ENCODE measurements at places on chromosomes 2 and 18.
A peak's percentile ranks its signal among the peaks of the same experiment; 100 is the strongest.

- no peak for DNase-seq
Measured at GRCh38 chr2:198231562-198231961, 427.2 kb downstream of the PLCL1 start.

DNA sequence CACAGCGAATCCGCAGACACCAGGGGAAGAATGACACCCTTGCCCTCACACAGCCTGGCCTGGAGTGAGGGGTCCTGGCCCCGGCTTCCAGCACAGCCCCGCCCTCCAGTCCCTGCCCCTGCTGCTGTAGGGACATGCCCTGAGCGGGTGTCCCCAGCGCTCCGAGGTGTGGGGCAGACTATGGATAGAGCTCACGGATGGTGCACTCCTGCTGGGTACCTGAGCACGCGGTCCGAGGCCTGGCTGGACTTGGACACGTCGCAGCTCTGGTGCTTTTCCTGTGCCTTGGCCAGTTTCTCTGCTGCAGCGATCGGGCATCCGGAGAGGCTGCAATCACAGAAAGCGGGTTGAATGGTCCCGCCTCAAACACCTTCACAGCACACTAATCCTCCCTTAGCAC lies 165.7 kb upstream of the PXDN start:
- DNase-seq = no peak

DNA sequence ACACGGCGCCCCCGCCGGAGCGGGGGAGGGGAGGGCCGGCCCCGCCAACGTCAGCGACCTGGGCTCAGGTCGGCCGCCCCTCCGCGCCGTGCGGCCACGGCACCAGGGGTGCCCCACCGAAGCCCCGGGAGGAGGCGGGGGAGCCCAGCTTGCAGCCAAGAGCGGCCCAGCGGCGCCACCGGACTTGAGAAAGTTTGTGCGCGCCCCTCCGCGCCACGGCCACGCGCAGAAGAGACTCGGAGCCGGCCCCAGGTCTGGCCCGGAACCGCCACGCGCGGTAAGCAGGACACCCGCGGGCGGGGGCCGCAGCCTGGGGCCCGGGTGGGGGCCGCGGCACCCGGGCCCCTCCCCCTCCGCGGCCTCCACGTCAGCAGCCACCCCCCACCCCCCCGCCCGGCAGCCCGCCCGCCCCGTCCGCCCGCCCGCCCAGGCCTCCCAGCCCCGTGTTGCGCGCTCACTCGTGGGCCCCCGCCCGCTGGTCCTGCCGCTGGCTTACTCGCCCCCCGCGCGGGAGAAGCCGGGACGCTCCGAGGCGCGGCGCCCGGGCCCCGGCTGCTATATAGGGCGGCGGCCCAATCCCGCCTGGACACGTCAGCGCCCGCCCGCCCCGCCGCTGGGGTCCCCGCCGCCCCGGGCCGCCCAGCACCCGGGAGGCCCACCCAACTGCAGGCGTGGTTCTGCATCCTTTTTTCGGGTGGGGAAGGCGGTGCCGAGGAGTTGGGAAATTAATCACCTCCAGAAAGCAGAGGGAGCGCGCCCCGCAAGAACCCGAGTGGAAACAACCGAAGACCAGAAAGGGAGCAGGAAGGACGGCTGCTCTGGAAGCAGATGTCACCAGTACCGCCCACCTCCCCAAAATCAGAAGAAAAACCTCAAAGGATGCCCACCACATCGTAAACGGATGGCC lies 42.9 kb downstream of the HDLBP start:
- no peak for DNase-seq

- peak; percentile 42 for DNase-seq
Measured at GRCh38 chr2:45610281-45611019, 617 bp downstream of the SRBD1 start.

GRCh38 chr2:152796941-152797340 lies 78.5 kb downstream of the ARL6IP6 start:
- DNase-seq = no peak

GRCh38 chr2:145079641-145080040 lies 559.7 kb upstream of the ZEB2 start:
- DNase-seq = no peak

DNA sequence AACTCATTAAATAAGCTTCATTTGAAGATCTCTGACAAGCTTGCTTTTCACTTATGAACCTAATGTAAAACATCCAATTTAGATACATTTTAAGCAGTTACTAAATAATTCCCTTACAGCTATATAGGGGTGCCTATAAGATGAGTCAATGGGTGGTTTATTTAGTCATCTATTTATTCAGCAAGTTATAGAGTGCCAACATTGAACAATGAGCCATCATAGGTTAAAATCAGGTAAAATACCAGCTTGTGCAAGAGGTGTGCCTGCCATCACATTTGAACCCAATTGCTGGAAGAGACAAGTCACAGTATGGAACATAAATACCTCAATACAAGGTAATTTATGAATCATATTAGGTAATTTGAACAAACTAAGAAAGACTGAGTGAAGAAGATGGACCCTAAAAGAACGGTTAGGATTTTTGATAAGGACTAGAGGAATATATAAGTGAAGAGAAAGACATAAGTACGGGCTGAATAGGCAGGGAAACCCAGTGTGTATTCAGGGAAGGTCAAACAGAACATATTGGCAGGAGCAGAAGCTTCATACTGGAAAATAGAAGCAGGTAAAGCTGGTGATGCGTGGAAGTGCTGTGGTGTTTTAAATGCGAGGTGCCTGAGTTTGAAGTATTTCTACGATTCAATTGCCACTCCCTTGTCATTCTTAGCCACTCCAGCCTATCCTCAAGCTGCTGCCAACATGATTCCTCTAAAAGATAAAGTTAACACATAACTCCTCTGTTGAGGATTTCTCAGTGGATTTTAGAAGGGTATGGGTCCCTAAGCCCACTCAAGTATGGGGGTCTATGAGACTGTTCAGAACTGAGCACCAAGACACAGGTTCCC lies 18.9 kb upstream of the STAT4 start:
- no peak for DNase-seq

GRCh38 chr2:145007960-145008263 lies 488.0 kb upstream of the ZEB2 start:
- no peak for DNase-seq

DNA sequence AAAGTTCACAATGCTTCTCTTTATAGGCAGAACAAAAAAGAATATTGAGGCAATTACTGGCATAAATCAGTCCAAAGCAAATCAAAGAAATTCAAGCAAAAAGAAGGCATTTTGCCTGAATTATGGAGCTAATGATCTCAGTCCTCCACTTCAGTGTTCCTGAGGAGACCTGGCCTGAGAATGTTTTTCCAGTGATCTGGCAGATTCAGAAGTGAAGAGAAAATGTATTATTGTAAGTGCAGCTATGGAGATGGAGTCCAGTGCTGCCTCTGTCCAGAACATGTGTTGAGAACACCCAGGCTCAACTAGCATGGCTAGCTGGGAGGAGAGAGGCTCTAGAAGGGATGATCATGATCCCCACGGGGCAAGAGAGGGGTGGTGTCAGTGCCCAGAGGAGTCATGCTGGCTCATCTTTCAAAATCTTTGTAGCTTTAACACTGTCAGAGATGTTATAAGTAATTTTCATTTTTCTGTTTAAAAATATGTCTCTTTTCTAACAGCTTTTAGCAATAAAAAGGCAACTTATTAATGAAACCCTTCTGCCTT lies 367.0 kb upstream of the RAB12 start:
- DNase-seq = no peak

DNA sequence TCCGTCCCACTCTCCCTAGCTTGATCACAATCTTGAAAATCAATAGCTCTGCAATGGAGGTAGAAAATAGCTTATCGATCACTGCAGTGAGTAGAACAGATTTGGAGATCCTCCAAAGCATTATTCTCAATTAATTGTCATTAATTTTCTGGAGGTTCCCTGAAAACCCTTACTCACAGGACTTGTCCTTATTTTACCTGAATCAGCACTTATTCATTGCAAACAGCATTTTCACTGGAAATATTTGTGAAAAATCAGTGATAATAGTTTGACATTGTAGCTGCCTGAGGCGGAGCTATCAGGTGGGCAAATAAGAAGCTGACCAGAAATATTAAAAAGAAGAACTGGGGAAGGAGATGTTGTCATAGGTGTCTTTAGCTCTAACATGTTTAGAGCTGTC lies 294.6 kb upstream of the ZSWIM2 start:
- DNase-seq = no peak

GRCh38 chr2:7034303-7034702 lies 117.1 kb downstream of the RNF144A start:
- DNase-seq = no peak

DNA sequence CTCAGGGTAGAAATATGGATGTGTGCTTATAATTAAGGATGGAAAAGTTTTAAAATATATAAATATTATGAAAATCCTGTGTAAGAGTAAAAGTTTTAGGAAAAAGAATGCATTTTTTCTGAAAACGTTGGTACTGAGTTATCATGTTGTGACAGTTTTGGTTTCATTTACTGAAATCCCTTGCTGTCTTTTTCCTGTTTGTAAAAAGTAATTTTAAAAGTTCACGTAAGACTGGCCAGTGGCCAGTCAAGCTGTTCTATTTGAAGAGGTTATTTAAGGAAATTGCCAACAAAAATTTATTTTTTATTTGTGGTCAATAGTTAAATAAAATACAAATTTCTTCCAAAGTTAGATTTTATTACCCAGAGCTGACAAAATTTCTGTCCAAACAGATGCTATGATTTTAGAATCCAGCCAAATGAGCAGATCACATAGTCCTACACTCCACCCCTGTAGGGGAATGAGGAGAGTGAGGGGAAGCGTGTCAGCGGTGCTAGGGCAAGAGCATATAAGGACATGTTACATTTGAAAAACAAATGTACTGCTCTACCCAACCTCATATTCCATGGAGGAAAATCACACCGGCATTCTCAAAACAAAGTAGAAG lies 297.8 kb upstream of the TFPI start:
- no peak for DNase-seq

DNA sequence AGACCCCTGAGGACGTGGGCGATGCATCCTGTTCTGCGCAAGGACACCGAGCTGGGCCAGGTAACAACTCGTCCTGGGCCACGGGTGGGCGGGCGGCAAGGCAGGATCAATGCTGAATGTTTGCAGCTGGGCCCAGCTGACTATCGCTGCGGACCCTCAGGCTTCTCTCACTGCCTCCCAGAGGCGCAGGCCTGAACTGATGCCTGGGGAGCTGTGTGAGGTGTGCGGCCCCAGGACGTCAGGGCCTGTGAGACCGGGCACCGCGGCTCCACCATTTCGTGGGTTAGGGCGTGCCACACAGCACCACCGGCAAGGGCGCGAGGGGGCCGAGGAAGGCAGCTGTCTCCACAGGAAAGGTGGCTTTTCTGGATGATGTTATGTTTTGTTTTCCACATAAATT lies 307.4 kb downstream of the NDUFA10 start:
- no peak for DNase-seq

Data from NCI-H187 (cell line).